ENCODE measurements at places on chromosomes 1 and 21.

- DNase-seq: no peak
Measured at GRCh38 chr1:78871249-78871648, 135.3 kb downstream of the ADGRL4 start.

DNA sequence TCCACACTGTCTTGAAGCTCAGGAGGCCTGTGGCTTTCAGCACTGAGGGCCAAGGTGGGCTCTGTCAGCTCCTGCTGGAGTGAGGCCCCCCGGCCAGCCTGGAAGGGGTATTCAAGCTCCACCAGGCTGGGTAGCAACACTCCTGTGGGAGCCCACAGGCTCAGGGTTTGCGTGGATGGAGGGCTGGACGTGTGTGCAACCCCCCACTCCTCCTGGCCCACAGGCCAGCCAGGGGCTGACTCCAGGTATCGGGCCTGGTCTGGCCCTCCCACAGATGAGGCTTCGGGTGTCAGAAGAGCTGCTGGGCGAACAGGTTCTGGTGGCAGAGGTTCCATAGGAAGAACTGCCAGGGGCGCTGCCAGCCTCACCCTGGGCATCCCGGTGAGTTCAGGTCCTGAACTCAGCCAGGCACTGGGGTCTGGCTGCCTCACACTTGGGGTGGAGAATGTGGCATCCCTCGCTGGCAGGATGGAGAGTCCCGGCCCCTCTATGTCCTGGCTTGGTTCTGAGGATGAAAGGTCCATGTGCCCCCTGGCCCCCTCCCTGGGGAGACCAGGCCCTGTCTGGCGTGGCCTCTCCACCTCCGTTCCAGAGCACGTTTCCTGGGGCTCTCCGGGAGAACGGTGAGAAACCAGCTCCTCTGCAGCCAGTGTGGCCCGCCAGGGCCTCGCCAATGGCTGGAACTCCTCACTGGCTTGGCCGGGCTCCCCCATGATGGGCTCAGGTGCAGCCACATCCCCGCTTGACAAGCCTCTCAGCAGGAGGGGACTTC lies 64.6 kb upstream of the TARDBP start:
- no peak for DNase-seq

- DNase-seq: no peak
Measured at GRCh38 chr21:26826801-26827200, 18.4 kb downstream of the ADAMTS1 start.

- DNase-seq: no peak
Measured at GRCh38 chr1:186564582-186564981, 103.7 kb upstream of the PDC start.

DNA sequence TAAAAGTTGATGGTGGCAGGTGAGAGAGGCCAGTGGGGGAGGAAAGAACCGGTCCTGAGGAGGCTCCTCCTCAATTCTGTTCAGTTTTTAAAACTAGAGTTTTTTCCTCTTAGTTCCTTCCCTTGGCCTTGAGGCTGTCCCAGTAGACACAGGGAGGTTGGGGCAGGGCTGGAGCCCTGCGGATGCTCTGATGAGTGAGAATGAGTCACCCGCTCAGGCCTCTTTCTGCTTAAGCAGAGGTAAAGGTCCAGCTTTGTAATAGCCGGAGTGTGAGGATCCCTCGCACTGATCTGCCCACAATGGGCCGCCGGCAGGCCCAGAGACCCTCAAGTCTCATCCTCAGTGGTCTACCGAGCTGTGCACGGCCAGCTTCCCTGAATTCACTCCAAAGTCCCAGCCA lies 49.6 kb upstream of the IRF2BP2 start:
- DNase-seq: no peak

DNA sequence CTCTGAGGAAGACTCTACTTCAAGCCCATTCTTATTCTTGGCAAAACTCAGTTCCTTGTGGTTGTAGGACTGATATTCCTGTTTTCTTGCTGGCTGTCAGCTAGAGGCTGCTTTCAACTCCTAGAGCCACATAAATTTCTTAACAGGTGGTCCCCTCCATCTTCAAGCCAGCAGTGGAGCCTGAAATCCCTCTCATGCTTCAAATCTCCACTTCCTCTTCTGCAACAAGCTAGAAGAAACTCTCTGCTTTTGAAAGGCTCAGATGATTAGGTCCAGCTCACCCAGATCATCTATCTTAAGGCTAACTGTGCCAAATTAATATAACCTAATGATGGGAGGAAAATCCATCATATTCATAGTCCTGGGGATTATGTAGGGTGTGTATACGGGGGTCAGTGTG lies 43.2 kb upstream of the CD34 start:
- DNase-seq: no peak

- DNase-seq: no peak
Measured at GRCh38 chr1:223520200-223520599, 127.0 kb downstream of the CCDC185 start.

DNA sequence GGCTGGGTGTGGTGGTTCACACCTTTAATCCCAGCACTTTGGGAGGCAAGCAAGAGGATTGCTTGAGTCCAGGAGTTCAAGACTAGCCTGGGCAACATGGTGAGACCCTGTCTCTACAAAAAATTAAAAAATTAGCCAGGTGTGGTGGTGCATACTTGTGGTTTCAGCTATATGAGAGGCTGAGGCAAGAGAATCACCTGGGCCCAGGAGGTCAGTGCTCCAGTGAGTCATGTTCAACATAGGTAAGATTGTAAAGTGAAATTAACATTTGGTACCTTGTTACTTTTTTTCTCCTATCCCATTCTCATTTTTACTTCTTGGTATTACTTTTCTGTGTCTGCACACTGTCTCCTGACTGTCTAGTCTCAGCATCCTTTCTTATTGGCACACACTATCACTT lies 19.0 kb downstream of the MAGI3 start:
- DNase-seq: no peak

DNA sequence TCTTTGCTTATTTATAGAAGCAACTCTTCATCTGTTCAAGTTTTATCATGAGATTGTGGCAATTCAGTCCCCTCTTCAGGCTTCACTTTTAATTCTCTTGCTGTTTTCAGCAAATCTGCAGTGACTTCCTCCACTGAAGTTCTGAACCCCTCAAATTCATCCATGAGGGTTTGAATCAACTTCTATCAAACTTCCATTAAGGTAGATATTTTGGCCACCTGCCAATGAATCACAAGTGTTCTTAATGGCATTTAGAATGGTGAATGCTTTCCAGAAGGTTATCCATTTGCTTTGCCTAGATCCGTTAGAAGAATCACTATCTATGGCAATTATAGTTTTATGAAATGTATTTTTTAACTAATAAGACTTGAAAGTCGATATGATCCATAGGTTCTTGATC lies 946.7 kb upstream of the B3GALT2 start:
- no peak for DNase-seq

DNA sequence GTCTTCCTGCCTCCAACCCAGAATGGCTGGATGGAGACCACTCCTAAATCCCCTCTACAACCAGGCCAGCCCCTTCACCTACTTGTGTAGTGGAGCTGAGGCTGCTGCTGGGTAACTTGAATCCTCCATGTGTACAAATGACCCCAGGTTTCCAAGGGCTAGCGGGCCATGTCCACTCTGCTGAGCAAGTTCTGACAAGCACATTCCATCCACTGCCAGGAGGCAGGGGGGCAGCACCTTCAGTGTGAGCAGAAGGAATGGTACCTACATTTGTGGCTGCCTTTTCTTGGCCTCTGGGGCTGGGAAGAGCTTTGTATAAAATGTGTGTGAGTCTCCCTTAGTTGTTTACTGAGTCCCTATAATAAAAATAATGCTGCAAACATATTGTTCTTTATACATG lies 14.5 kb downstream of the KIAA0040 start:
- DNase-seq: no peak

DNA sequence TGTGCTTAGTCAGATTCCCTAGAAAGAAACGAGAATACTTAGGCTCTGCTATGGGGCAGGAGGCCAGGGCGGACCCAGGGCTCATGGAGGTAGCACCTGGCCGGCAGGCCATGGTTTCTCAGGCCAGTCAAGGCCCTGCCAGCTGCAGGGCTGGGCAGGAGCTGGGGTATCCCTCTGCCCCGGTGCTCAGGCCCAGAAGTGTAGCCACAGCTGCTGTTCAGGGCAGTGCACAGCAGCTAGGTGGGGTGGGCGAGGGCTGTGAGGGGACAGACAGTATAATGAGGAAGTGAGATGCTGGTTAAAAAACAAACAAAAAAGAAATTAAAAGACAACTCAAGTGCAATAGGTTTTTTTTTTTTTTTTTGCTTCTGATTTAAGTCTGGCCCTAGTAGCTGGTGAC lies 34.0 kb upstream of the EDN2 start:
- DNase-seq: no peak

- no peak for DNase-seq
Measured at GRCh38 chr1:181061487-181061886, 27.0 kb upstream of the IER5 start.

DNA sequence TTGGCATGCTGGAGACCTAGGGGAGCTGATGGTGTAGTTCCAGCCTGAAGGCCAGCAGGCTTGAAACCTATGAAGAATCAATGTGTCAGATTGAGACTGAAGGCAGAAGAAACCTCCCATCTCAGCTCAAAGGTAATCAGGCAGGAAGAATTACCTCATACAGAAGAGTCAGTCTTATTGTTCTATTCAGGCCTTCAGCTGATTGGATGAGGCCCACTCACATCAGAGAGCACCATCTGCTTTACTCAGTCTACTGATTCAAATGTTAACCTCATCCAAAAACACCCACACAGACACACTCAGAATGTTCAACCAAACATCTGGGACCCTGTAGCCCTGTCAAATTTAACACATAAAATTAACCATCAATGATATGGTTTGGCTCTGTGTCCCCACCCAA lies 13.7 kb upstream of the CCN1 start:
- DNase-seq: no peak

- DNase-seq: no peak
Measured at GRCh38 chr1:224622831-224623230, 6.7 kb downstream of the CNIH3 start.

Data from SHP77 (cell line).